ENCODE measurements at places on chromosomes 5 and 9. TPM values are rescaled to one million over a fixed set of nuclear protein-coding genes. Genes with fewer than 3 reads are reported as not detected.

- DNase-seq = no peak
- no peak overlapping the region for H3K4me3 ChIP-seq
- H3K27ac ChIP-seq = peak overlapping the region; percentile 58
- H3K36me3 ChIP-seq = no peaks in the 10 kb centered on the region
- no peaks in the 10 kb centered on the region for H3K27me3 ChIP-seq
Measured at GRCh38 chr5:159337016-159337955, 7.0 kb upstream of the IL12B start.

DNA sequence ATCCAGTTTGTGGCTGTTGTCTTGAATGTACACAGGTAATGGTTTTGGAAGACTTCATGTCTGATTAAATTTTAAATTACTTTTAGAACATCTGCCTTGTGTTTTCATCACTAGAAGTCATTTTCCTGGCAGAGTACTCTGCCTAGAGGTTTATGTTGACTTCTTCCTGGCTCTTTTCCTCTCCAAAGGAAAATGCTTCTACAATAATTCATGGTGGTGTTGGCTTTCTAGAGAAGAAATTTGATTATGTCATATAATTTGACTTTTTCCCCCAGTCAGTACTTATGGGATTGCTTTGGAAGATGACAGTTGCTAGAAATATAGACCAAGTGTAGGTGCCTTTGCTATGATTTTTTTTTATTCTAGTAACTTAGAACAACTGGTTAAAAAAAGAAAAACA lies 46.8 kb downstream of the F2RL2 start:
- no peak for DNase-seq
- H3K36me3 ChIP-seq = no peaks in the 10 kb centered on the region
- H3K27ac ChIP-seq = no peak overlapping the region
- H3K27me3 ChIP-seq = no peaks in the 10 kb centered on the region
- H3K4me3 ChIP-seq = no peak overlapping the region
- H3K4me1 ChIP-seq = peaks cover 12% of the 10 kb centered on the region

DNA sequence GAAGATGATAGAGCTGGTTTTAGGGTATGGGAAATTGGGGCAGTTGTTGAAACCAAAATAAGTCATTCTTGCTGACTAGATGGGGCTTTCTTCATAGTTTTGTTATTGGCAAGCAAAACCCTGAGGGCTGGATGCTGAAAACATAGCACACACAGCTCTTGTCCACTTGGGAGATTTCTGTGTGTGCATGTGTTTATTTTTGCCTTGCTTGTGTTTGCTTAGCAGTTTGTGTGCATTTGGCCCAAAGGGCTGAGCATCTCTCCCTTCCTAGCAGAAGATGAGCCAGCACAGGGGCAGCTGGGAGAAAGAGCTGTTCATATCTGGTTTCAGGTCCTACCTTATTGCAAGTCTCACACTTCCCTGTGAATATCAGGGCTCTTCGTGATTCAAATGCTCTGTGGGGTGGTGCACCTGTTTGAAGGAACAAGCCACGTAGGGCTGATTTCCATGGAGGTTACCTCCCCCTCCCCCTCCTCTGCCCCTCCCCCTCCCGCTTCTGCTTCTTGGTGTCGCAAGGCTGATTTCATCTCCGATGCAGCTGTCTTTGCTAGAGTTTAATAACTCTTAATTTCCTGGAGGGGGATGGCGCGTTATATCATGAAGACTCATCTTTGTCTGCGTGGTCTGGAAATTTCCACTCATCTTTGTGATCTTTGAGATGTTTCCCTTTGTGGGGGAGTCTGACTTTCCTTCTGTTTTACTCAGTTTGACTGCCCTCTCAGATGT lies 296.5 kb downstream of the ARHGAP26 start:
- peaks cover 9% of the 10 kb centered on the region for H3K4me1 ChIP-seq
- no peaks in the 10 kb centered on the region for H3K27me3 ChIP-seq
- H3K27ac ChIP-seq = peak overlapping the region; percentile 27

- no peaks in the 10 kb centered on the region for H3K27me3 ChIP-seq
- H3K27ac ChIP-seq = peak overlapping the region; percentile 83
- peaks cover 86% of the 10 kb centered on the region for H3K4me1 ChIP-seq
- peak; percentile 88 for DNase-seq
- H3K36me3 ChIP-seq = no peaks in the 10 kb centered on the region
Measured at GRCh38 chr9:90815183-90815943, 13.7 kb downstream of the SYK start.

DNA sequence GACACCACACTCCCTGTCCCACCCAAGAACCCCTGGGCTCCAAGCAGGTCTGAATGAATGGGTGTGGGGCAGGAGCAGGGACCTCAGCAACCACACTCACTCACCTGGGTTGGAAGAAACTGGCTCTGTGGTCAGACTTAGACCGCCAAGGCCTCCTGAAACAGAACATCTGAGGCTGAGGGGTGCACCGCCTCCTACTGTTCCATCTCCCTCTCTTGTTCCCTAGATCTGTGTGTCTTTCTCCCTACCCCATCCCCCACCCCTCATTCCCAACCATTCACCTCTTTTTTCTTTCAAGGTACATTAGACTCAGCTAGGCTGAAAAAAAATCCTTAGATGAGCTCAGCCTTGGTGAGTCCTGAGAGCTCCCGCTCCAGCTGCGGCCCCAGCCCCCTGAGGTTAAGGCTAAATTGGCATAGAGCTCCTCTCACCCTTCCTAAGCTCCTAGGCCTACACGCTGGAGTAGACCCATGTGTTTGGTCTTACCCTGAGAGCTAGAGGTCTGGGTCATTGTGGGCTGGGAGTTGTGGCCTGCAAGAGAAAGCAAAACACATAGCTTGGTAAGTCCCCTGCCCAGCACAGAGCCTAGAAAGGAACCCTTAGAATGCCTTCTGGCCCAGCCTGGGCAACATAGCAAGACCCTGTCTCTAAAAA lies 4.8 kb downstream of the ECSCR start:
- H3K4me1 ChIP-seq = no peaks in the 10 kb centered on the region
- DNase-seq = peak; percentile 44
- H3K4me3 ChIP-seq = no peak overlapping the region
- no peaks in the 10 kb centered on the region for H3K27me3 ChIP-seq
- H3K27ac ChIP-seq = peak overlapping the region; percentile 84

The RHOBTB3 gene
- total RNA-seq = 71.1 TPM

DNA sequence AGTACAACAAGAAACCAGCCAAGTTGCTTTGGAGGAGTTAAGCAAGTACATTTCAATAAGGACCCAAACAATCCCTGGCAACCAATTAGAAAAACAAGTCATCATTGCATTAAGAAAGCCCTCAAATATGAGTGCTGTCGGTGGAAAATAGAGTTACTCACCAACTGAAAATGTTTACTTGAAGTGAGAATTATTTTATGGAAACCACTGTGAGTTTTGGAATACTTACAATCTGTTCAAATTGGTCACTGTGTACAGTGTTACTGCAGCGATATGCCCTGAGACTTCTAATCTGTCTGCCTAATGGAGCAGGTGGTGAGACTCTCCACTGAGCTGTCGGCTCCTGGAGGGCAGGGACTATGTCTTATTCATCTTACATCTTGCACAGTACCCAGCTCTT lies 1073.2 kb upstream of the DMAC1 start:
- no peaks in the 10 kb centered on the region for H3K4me1 ChIP-seq
- no peaks in the 10 kb centered on the region for H3K27me3 ChIP-seq

The KIF20A gene
- 4.7 TPM for total RNA-seq

DNA sequence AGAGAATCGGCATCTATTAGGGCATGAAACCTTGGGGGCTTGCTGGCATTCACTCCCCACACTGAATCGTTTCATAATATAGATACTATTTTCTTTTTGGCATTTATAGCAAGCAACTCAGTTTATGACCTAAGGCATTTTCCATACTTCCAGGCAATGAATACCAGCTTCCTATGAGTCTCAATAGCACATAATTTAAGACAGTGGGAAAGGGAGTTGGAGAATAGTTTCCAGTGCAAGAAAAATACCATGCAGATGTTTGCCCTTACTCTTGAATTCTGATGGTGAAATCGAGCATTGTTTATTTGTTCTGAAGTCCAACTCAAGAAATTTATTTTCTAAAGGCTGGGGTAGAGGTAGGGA lies 175.8 kb upstream of the KLF9 start:
- H3K4me1 ChIP-seq = no peaks in the 10 kb centered on the region
- no peaks in the 10 kb centered on the region for H3K27me3 ChIP-seq
- no peak for DNase-seq
- no peaks in the 10 kb centered on the region for H3K36me3 ChIP-seq

The ACTBL2 gene
- not detected for total RNA-seq

The SPRY4 gene
- total RNA-seq = 33.4 TPM

The SPINK6 gene
- not detected for total RNA-seq

DNA sequence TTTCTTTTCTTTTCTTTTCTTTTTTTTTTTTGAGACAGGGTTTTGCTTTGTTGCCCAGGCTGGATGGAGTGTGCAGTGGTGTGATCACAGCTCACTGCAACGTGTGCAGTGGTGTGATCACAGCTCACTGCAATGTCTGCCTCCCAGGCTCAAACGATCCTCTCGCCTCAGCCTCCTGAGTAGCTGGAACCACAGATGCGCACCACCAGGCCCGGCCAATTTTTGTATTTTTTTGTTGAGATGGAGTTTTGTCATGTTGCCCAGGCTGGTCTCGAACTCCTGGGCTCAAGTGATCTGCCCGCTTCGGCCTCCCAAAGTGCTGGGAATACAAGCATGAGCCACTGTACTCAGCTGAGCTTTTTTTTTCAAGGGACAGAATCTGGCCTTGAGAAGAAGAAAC lies 36.8 kb upstream of the TJP2 start:
- H3K4me1 ChIP-seq = peaks cover 3% of the 10 kb centered on the region
- no peak overlapping the region for H3K27ac ChIP-seq
- DNase-seq = no peak

GRCh38 chr5:138372225-138372624 lies 19.7 kb downstream of the KDM3B start:
- no peak for DNase-seq
- H3K4me1 ChIP-seq = peaks cover 54% of the 10 kb centered on the region
- no peaks in the 10 kb centered on the region for H3K27me3 ChIP-seq

The GPRIN1 gene
- total RNA-seq = 0.94 TPM

The PCDHGC3 gene
- 10.7 TPM for total RNA-seq

GRCh38 chr9:128419061-128419925 lies 1.4 kb upstream of the CERCAM start:
- DNase-seq = no peak
- peaks cover 29% of the 10 kb centered on the region for H3K27me3 ChIP-seq
- H3K4me3 ChIP-seq = peak overlapping the region; percentile 99
- peaks cover 19% of the 10 kb centered on the region for H3K4me1 ChIP-seq
- H3K36me3 ChIP-seq = no peaks in the 10 kb centered on the region

- no peaks in the 10 kb centered on the region for H3K27me3 ChIP-seq
- peaks cover 24% of the 10 kb centered on the region for H3K4me1 ChIP-seq
- no peak overlapping the region for H3K4me3 ChIP-seq
- no peak overlapping the region for H3K27ac ChIP-seq
Measured at GRCh38 chr5:40490464-40491111, 189.1 kb upstream of the PTGER4 start.

GRCh38 chr9:133533857-133534256 lies 647 bp upstream of the ADAMTSL2 start:
- H3K27me3 ChIP-seq = peaks cover 87% of the 10 kb centered on the region
- peaks cover 45% of the 10 kb centered on the region for H3K4me1 ChIP-seq
- DNase-seq = no peak
- H3K36me3 ChIP-seq = no peaks in the 10 kb centered on the region
- H3K27ac ChIP-seq = peak overlapping the region; percentile 22
- peak overlapping the region; percentile 19 for H3K4me3 ChIP-seq

GRCh38 chr5:87127956-87128687 lies 139.6 kb upstream of the RASA1 start:
- peaks cover 8% of the 10 kb centered on the region for H3K4me1 ChIP-seq
- H3K4me3 ChIP-seq = no peak overlapping the region
- no peak for DNase-seq
- H3K27ac ChIP-seq = no peak overlapping the region

The RAD17 gene
- 22.6 TPM for total RNA-seq

The CDKN2A gene
- total RNA-seq = 8.3 TPM

- no peak overlapping the region for H3K4me3 ChIP-seq
- no peak overlapping the region for H3K27ac ChIP-seq
- no peaks in the 10 kb centered on the region for H3K27me3 ChIP-seq
- H3K36me3 ChIP-seq = no peaks in the 10 kb centered on the region
- no peak for DNase-seq
- no peaks in the 10 kb centered on the region for H3K4me1 ChIP-seq
Measured at GRCh38 chr9:2411459-2412215, 209.9 kb upstream of the VLDLR start.

- H3K27ac ChIP-seq = no peak overlapping the region
- H3K27me3 ChIP-seq = no peaks in the 10 kb centered on the region
Measured at GRCh38 chr5:33223563-33224284, 217.0 kb upstream of the TARS1 start.

The CDH9 gene
- not detected for total RNA-seq

The SRA1 gene
- total RNA-seq = 22.9 TPM

DNA sequence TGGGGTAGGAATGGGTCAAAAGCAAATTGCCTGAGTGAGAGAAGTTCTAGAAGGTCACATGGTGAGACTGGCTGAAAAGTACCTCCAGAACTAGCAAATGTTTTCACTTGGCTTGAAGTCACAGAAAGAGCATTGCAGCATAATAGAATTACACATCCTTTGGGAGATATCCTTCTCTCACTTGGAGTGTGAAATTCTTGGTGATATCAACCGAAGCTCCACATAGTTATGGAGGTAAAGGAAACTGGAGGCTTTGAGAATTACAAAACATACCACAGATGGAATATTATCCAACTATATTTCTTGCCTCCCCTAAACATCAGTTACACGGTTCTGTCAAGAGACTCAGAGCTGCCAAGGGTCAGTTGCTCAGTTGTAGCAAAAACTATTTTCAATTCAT lies 182.4 kb downstream of the SEMA5A start:
- H3K36me3 ChIP-seq = no peaks in the 10 kb centered on the region
- H3K4me1 ChIP-seq = no peaks in the 10 kb centered on the region
- no peak for DNase-seq

The TLX3 gene
- total RNA-seq = not detected

GRCh38 chr9:83116026-83116425 lies 53.1 kb upstream of the RASEF start:
- no peak overlapping the region for H3K27ac ChIP-seq
- H3K27me3 ChIP-seq = no peaks in the 10 kb centered on the region
- H3K4me3 ChIP-seq = no peak overlapping the region
- H3K36me3 ChIP-seq = no peaks in the 10 kb centered on the region

The CCDC192 gene
- not detected for total RNA-seq

GRCh38 chr9:5931657-5932056 lies 41.0 kb downstream of the MLANA start:
- H3K27ac ChIP-seq = no peak overlapping the region
- H3K4me1 ChIP-seq = no peaks in the 10 kb centered on the region

- no peaks in the 10 kb centered on the region for H3K36me3 ChIP-seq
- no peak for DNase-seq
- no peak overlapping the region for H3K27ac ChIP-seq
- H3K27me3 ChIP-seq = no peaks in the 10 kb centered on the region
- H3K4me3 ChIP-seq = no peak overlapping the region
Measured at GRCh38 chr5:9624196-9624947, 5.8 kb downstream of the TAS2R1 start.

DNA sequence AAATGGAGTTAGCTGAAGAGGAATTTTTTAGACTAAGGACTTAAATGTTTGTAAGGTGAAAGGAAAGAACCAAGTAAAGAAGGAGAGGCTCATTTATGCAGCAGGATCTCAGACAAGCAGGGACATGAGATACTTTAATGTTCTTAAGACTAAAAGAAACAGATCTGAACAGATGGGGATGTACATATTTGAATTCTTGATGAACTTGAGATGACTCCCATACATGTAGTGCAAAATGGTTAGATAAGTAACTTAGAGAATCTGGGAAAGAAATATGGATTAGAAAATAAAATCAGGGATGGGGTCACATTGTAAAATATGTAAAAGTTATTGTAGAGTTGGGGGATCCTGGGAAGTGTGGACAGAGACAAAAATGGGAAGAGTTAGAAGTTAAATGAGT lies 27.1 kb upstream of the PSAT1 start:
- no peaks in the 10 kb centered on the region for H3K4me1 ChIP-seq
- peaks cover 74% of the 10 kb centered on the region for H3K36me3 ChIP-seq
- H3K27ac ChIP-seq = no peak overlapping the region
- DNase-seq = no peak
- H3K4me3 ChIP-seq = no peak overlapping the region

All from spleen (tissue), 13 donors.